Activated T-cell treated with anti-CD3 and anti-CD28 coated beads for 48 hours (primary cell): ENCODE measurements at places on chromosomes 6 and 20.

DNA sequence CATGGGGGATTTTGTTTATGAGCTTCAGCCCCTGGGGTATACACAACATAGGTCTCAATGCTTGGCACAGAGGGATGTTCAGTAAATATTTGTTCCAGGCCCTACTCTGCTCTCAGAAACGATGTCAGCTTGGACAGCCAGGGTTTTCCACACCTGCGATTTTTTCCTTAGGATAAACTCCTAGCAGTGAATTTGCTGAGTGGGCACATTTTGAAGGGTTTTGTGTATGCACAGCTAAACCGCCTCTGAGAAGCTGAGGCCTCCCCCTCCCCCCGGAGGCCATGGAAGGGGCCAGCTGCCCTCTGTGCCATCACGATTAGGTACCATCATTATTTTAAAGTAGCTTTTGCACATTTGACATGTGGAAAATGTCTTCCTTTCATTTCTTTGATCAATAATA lies 199.5 kb downstream of the TAF4 start:
- DNase-seq, result no peak

DNA sequence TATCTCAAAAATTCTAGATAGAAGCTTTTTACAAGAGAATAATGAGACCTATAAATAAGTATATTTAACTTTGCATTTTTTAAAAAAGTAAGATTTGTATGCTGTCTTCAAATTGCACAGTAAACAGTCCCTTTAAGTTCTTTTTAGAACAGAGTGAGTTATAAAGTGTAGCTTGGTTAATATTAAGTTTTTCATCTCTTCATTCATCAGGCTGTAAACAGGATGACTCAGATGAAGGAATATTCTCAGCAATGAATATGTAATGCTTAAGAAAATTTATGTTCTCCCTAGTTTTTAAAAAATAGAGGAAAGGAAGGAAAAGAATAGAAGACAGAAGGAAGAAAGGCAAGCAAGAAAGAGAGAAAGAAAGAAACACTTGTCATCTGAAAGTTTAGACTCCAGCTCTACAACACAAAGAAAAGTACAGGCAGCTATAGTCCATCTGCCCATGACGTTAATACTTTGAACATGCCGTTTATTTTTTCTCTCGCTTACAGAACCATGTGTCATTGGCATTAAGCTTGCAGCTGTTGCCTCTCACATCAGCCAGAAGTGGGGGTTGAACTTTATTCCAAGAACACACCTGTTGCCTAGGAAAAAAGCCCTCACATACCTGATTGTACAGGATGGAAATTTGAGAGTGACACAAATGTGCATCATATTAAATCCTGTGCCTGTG lies 36.1 kb downstream of the CAP2 start:
- DNase-seq, result no peak

DNA sequence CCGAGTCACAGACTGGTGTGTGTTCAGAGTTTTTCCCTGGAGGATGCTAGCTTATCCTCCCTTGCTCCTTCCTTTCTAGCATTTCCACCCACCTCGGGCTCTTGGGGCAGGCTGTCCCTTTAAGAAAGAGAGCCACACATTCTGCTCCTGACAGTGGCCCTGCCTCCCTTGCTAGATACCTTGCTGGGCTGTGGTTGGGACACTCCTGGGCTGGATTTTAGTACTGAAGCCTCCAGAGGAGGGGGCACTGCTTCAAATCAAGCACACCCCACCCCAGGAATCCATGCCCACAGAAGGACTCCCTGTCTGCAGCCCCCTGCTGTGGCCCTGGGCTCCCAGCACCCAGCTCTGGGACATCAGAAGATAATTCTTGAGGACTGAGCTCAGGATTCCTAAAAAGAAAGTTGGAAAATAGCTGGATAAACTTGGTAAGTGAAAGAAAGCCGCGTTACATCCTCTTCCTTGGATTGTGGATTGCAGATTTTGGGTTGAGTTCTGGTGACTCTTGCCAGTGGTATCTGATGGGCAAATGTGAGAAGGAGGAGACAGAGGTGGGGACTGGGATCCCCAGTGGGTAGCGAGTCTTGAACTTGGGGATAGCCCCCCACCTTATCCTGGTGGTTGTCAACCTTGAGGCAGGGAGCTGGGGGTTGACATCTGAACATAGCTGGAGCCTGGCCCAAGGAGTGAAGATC lies 29.0 kb downstream of the DAAM2 start:
- no peak for DNase-seq

GRCh38 chr6:140437619-140438345 lies 1063.3 kb upstream of the CITED2 start:
- DNase-seq, result no peak

- no peak for DNase-seq
Measured at GRCh38 chr20:58714340-58714922, 21.8 kb downstream of the NPEPL1 start.

DNA sequence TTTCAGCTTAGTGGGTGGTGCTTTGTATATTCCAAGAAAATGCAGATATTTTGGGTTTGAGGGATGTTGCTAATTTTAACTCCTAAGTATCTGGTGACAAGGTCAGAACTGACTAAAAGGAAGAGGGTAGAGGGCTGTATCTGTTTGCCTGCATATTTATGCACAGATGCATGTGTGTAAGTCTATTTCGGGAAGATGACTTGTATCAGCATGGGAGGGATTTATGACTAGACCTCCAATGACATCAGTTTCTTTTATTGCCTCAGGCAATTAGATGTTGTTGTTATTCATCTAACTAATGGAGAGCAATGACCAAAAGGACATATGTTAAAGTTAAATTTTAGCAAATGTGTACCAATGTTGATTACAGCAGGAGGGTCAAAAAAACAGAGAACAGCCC lies 734.3 kb downstream of the QKI start:
- DNase-seq, result no peak

- DNase-seq, result no peak
Measured at GRCh38 chr6:137465378-137466009, 28.7 kb downstream of the OLIG3 start.

DNA sequence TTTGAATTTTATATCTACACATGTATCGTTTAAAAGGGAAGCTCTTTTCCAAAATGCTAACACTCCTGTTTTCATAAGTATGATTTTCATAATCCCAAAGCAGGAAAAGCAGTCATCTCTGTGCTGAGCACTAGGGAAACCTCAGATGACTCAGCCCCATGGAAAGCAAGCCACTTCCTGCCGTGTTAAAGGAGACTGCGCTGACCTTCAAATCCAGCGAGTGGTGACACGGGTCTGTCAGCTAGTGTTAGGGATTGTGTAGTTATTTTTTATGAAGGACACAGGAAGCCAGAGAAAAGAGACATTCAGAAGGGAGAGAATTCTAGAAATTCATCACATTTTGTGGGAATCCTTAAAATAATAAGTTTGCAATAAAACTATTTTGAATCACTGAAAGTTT lies 57.0 kb upstream of the CD93 start:
- DNase-seq, result no peak

GRCh38 chr20:11395581-11395980 lies 522.1 kb upstream of the BTBD3 start:
- DNase-seq, result no peak

DNA sequence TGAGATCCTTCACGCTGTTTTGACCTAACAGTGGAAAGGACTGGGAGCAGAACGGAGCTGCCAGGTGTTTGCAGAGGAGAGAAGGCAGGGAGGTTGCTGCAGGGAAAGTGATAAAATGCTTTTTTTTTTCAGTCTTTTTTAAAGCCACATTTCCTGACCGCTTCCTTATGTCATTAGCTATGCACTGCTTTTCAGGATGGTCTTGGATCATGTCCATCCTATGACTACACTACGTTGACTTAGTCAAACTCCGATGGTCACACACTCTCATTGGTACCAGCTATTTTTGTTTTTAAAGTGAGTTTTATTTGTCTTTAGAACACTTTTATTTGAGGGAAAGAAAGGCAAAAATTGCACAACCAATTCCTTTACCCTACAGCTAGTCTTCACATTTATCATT lies 89.2 kb upstream of the EXOC2 start:
- no peak for DNase-seq

GRCh38 chr6:119858901-119859300 lies 509.3 kb upstream of the MAN1A1 start:
- DNase-seq, result no peak

- DNase-seq, result no peak
Measured at GRCh38 chr20:50464725-50465650, 45.2 kb upstream of the PTPN1 start.
